MCF 10A (cell line): ENCODE measurements at places on chromosomes 3 and 15.

DNA sequence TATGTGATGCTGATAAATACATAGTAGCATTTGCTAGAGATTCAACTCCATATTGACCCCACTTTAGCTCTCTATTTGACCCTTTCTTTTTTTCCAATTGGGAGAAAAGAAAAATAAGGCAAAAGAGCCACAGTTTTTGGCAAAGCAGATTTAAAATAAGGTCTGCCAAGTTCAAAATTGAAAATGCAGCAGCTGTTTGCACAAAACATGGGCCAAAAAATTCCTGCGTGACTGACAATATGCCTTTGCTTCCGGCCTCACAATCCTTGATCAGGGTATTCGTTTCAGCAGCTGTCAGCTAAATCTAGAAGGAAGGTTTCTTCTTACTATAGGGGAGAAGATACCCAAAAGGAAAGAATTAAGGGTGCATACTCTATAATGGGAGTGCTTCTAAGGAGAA lies 563.5 kb upstream of the CCDC54 start:
- no peak for DNase-seq

- DNase-seq: no peak
These were observed 311.9 kb downstream of the SHQ1 start for GRCh38 chr3:72536206-72536877.

- peak; percentile 64 for DNase-seq
These were observed 10.2 kb downstream of the MRPS22 start for GRCh38 chr3:139353920-139354556.

DNA sequence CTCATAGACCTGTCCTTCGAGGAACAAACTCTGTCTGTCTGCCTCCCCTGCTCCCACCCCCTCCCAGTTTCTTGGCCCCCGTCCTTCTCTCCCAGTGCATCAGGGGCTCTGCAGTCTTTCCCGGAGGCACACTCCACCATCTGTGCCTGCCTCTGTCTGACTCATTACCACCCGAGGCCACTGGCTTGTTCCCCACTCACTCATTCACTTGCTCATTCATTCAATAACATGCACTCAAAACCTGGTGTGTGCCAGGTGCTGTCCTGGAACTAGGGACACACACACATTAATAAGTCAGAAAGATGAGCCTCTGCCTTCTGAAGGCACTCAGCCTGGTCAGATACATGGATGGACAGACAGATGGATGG lies 12.4 kb downstream of the AMIGO3 start:
- DNase-seq: no peak

- peak; percentile 87 for DNase-seq
These were observed 229.5 kb downstream of the TUSC7 start for GRCh38 chr3:116939091-116939490.

DNA sequence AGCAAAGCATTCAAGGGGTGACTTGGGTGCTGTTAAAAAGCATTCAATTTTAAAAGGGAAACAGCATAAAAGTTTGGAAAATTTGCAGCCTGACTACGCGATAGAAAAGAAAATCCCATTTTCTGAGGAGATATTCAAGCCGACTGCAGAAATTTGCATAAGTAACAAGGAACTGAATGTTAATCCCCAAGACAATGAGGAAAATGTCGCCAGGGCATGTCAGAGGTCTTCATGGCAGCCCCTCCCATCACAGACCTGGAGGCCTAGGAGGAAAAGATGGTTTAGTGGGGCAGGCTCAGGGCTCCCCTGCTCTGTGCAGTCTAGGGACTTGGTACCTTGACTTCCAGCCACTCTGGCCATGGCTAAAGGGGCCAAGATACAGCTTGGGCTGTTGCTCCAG lies 93.1 kb downstream of the ISL2 start:
- DNase-seq: no peak

GRCh38 chr3:184405075-184406030 lies 25.5 kb downstream of the CHRD start:
- DNase-seq: no peak

- DNase-seq: no peak
These were observed 584 bp upstream of the RPL32 start for GRCh38 chr3:12841970-12842328.

DNA sequence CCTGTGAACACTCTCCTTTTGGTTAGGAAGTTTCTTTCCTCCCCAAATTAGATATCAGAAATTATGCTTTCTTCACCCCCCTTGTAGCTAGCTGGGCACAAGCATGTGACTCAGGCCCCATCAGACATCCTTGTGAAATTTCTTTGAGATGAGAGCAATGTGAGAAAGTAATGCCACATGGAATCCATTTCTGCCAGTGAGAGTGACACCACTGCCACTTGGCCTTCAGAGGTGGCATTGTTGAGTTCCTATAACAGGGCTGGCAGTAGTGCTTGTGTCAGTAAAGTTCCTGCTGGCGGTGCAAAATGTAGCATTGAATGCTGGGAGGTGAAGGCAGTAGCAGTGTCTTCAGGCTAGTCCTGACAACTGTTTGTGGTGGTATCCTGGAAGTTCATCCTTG lies 80.7 kb upstream of the ZNF280D start:
- DNase-seq: no peak

DNA sequence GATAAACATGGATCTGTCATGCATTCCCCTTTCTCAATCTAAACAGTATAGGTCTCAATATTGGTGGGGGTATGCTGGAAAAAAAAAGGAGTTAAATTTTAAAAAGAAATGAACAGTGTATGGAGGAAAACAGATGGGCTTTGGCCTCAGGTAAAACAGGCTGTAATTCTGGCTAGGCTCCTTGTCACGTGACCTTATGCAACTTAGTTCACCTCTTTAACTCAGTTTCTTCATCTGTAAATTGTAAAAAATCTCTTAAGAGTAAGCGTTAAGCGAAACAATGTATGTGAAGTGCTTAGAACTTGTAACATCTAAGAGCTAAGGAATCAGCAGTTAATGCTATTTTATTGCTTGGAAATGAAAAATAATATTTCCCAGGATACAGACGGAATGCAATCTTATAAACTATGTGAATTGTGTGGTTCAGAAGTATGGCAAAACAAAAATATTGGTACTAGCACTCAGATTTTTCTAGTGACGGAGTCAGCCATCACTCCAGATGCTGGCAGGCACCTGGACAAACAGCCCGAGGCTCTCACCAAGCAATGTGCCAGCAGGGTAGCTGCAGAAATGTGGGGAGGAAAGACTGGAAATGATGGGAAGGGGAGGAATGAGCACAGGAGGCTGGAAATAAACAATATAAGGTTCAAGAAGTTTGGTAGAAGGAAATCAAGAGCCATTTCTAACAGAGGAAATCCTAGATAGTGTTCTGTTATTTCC lies 172.8 kb downstream of the USP13 start:
- no peak for DNase-seq

DNA sequence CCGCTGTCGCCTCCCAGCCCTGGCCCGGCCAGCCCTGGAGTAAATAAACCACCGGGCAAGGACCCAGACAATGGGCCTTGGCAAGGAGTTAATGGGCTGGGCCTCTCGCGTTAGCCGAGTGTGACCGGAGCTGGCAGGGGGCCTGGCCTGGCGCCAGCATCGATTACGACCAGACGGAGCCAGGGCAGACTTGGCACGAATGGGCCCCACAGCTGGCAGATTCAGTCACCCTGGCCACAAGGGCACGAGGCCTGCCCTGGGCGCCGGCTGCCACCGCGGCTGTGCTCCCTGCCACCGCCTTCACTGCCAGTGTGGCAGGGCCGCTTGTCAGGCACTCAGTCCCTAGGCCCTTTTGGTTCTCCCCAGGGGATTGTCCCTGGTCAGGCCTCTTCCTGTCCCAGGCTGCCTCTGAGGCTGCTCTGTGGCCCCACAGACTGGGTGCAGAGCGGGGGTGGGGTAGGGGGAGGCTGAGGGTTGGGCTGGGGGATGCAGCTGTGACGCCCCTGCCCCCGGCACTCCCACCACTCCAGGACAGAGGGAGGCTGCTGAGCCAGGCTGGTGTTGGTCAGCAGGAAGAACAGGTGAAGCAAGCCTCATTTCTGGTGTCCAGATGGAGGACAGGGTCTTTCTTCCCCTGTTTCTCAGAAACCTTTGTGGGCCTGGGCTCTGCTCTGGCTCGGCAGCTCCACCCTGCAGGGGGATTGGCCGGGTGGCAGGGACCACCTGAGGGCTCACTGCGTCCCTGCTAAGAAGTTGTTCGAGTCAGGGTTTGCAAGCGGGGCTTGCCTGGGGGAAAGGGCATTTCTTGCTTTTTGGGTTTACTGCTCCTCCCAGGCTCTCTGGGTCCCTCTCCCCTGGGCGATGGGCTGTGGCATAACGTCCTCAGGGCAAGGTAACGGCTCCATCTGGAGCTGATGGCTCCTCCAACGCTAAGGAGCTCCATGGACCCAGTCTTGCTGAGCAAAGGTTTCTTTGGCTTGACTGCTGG lies 30.5 kb upstream of the SRP14 start:
- peak; percentile 97 for DNase-seq

GRCh38 chr3:152256851-152257562 lies 11.7 kb upstream of the MBNL1 start:
- no peak for DNase-seq

DNA sequence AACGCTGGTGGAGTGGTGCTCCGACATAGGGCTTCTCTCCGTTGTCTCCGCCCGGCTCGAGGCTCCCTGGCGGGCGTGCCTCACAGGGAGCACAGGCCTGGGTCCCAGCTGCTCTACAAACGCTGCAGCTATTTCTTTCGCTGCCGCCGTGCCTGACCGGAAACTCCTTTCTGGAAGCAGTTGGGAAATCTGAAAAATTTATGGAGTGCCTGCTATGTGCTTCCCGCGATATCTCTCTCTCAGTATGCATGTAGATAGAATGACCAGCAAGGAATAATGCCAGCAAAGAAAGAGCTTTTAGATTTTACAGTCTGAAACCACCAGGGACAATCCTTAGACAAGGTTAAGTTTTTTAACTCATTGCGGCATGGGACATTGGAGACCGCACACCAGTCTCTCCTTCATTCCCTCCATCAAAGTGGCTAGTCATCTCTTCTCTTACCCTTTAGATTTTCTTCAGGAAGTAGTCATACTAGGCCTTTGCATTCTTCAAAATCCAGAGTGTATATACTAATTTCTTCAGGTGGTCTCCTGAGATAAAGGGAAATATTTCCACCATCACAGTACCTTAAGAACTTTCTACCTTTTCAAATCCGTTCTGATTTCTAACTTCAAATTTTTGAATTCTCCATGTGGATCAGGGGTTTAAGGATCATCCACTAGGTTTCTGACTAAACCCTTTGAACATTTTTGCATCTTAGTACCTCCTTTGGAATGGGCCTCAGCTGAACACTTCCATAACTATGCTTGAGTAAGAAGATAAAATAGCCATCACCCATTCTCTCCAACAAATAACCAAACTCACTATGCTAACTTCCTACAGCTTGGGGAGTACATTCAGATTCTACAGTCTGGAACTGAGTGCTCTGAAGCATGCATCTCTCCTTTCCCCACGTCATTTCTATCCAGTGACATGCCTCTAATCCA lies 1.1 kb upstream of the NPHP3 start:
- no peak for DNase-seq

GRCh38 chr3:71602256-71602655 lies 18.7 kb upstream of the FOXP1 start:
- DNase-seq: no peak

DNA sequence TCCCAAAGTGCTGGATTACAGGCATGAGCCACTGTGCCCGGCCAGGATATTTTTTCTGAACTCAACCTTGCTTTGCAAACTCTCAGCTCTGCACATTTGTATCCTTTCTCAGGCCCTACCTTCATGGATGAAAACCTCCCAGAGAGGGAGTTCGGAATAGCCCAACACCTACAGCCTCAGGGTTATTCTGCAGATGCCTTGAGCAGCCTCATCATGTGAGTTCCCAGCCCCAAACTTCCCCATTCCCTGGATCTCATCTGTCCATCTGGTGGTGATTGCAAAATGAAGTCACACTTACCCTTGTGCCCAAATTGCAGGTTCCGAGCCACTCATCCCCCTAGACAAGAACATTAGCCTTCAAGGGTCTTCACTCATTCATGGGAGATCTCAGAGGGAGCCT lies 39.9 kb upstream of the KLHL25 start:
- DNase-seq: no peak

DNA sequence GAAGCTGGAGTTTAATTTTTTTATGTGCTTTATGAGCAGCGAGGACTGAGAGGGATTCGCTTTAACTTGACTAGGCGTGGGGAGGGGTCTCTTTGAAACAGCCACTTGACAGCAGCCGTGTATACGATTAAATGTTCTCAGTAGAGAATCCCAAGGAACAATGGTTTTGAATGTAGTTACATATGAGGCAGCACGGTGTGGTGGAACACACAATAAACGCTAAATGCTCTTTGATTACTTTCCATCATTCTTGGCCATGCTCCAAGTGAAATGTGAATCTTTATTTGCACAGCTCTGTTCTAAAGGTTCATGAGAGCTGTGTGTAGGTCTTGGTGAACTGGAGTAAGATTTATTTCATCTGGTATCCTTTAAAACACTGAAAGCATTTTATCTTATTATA lies 251.4 kb upstream of the TGFBR2 start:
- DNase-seq: no peak

GRCh38 chr3:167839460-167840134 lies 104.1 kb downstream of the SERPINI1 start:
- peak; percentile 57 for DNase-seq

- no peak for DNase-seq
These were observed 66.3 kb downstream of the PPCDC start for GRCh38 chr15:75089456-75090387.

DNA sequence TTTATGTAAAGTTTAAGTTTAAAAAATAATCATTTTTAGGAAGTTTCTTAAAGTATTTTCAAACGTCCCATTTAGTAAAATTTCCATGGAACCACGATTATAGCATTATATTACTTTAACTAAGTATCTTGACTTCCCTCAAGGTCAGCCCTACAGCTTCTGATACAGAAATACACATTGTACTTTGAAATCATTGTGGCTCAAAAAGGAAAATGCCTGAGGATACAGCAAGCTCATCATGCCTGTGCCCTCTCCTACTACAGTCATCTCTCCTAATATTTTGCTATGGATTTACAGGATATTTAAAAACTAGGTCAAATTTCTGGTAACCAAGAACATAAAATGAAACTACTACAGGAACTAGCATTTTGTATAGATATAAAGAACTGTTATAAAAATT lies 51.8 kb downstream of the GBE1 start:
- no peak for DNase-seq

DNA sequence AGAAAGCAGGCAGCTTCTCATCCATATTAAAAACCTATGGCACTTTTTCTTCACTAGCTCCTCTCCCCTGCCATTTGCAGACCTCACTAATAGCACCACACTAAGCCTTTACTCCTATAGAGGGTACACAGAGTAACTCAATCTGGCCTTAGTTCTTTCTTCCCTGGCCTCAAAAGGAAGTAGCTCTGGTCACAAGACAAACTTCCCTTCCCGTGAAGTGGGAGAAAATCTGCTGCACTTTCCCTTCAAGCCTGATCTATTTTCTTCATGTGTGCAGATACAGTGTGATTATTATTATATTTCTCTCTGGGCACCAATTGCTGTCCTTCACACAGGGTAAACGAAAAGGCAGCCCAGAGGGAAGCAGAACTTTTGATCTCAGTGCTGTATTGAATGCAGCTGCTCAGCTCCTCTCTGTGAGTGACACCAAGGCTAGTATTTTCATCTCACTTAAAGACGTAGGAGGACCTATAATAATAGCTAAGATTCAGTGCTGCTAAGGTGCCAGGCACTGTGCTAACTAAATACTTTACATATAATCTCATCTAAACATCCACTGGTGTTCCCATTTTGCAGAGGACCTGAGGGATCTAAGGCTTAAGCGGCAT lies 61.9 kb upstream of the RASGRP1 start:
- DNase-seq: no peak

GRCh38 chr3:27219127-27219845 lies 149.9 kb downstream of the NEK10 start:
- no peak for DNase-seq

GRCh38 chr3:128254066-128254590 lies 100.8 kb downstream of the EEFSEC start:
- DNase-seq: no peak

GRCh38 chr3:133833880-133834620 lies 28.4 kb downstream of the SRPRB start:
- no peak for DNase-seq
